ENCODE measurements at places on chromosomes 7 and 10. TPM values are rescaled to one million over a fixed set of nuclear protein-coding genes. Genes with fewer than 3 reads are reported as not detected.

The CYP3A7 gene
- total RNA-seq = not detected

The CAMK2B gene
- 1.8 TPM for total RNA-seq

The HHEX gene
- total RNA-seq = 0.19 TPM

The ZDHHC6 gene
- total RNA-seq = 25.9 TPM

The HOXA3 gene
- 8.2 TPM for total RNA-seq

The FAM13C gene
- total RNA-seq = not detected

The SPDYE1 gene
- not detected for total RNA-seq

The FAM25C gene
- not detected for total RNA-seq

The NOBOX gene
- not detected for total RNA-seq

The NKX1-2 gene
- total RNA-seq = 0.35 TPM

The RINT1 gene
- total RNA-seq = 26.9 TPM

The HABP2 gene
- not detected for total RNA-seq

The MET gene
- 129 TPM for total RNA-seq

The KMT2E gene
- 53.1 TPM for total RNA-seq
